Bladder microvascular endothelial cell (primary cell): ENCODE measurements at places on chromosomes 7 and 10. TPM values are rescaled to one million over a fixed set of nuclear protein-coding genes. Genes with fewer than 3 reads are reported as not detected.

Gene ADRA2A
- 0.06 and 0.16 TPM in 2 replicates for total RNA-seq

Gene SLC39A12
- total RNA-seq, result not detected in 2 replicates

Gene VGF
- not detected in 2 replicates for total RNA-seq

Gene OR6B1
- total RNA-seq, result not detected in 2 replicates

Gene CRTAC1
- 0.16 and 3.1 TPM in 2 replicates for total RNA-seq

Gene NSMCE4A
- total RNA-seq, result 33.6 and 46.0 TPM in 2 replicates

Gene MYL10
- total RNA-seq, result not detected in 2 replicates

Gene OR2A42
- not detected in 2 replicates for total RNA-seq

Gene MYPN
- under 0.01 and 0.16 TPM in 2 replicates for total RNA-seq

Gene GNGT1
- total RNA-seq, result not detected in 2 replicates

Gene AKR1D1
- total RNA-seq, result not detected in 2 replicates

Gene GPAM
- total RNA-seq, result 5.2 and 9.8 TPM in 2 replicates

Gene H2BK1
- not detected in 2 replicates for total RNA-seq

Gene SLC18A3
- total RNA-seq, result not detected in 2 replicates

Gene RBP4
- total RNA-seq, result not detected in 2 replicates

Gene SYT15B
- total RNA-seq, result 0.06 TPM in 1 of 2 replicates, not detected in the other

Gene OR2A12
- not detected in 2 replicates for total RNA-seq

Gene KLF14
- total RNA-seq, result not detected in 2 replicates

Gene DRGX
- total RNA-seq, result not detected in 2 replicates

Gene ADAM8
- 0.65 and 1.6 TPM in 2 replicates for total RNA-seq

Gene COL28A1
- total RNA-seq, result under 0.01 TPM in 1 of 2 replicates, not detected in the other

Gene ADO
- total RNA-seq, result 11.0 and 16.6 TPM in 2 replicates

Gene C10orf143
- 0.16 and 0.25 TPM in 2 replicates for total RNA-seq

Gene MOGAT3
- not detected in 2 replicates for total RNA-seq

Gene MAD1L1
- 50.2 and 75.5 TPM in 2 replicates for total RNA-seq

Gene FGF8
- not detected in 2 replicates for total RNA-seq

Gene STEAP2
- total RNA-seq, result 0.32 and 1.4 TPM in 2 replicates

Gene MEOX2
- 23.5 and 68.8 TPM in 2 replicates for total RNA-seq

Gene ADAM22
- 0.16 and 0.57 TPM in 2 replicates for total RNA-seq

Gene ZNF365
- total RNA-seq, result 0.25 TPM in 1 of 2 replicates, not detected in the other

Gene PRPS1L1
- total RNA-seq, result not detected in 2 replicates

Gene TMEM176B
- not detected in 2 replicates for total RNA-seq

Gene AFAP1L2
- 6.5 and 6.9 TPM in 2 replicates for total RNA-seq

Gene AASS
- total RNA-seq, result 23.3 and 37.9 TPM in 2 replicates

Gene ITPRID1
- not detected in 2 replicates for total RNA-seq

Gene C10orf62
- total RNA-seq, result 0.06 TPM in 1 of 2 replicates, not detected in the other

Gene CYP26C1
- 1.1 and 2.1 TPM in 2 replicates for total RNA-seq

Gene LSM5
- 18.6 and 19.8 TPM in 2 replicates for total RNA-seq

Gene SAMD9L
- 20.4 and 26.6 TPM in 2 replicates for total RNA-seq

Gene SLC13A1
- not detected in 2 replicates for total RNA-seq

Gene TMEM196
- not detected in 2 replicates for total RNA-seq

Gene NEUROD6
- not detected in 2 replicates for total RNA-seq

Gene LIPN
- total RNA-seq, result not detected in 2 replicates

Gene TYW1B
- total RNA-seq, result 0.97 and 7.1 TPM in 2 replicates

Gene TCERG1L
- total RNA-seq, result not detected in 2 replicates

Gene TUBB8
- not detected in 2 replicates for total RNA-seq

Gene ANKRD2
- total RNA-seq, result 0.44 and 0.49 TPM in 2 replicates

Gene FAM241B
- 0.88 TPM in 1 of 2 replicates, not detected in the other for total RNA-seq

Gene CYP3A7
- total RNA-seq, result not detected in 2 replicates

Gene FGFBP3
- 0.16 and 0.19 TPM in 2 replicates for total RNA-seq

Gene CISD1
- total RNA-seq, result 14.2 and 37.8 TPM in 2 replicates
